ENCODE measurements at places on chromosomes 12 and 14. TPM values are rescaled to one million over a fixed set of nuclear protein-coding genes. Genes with fewer than 3 reads are reported as not detected.

GAS2L3 gene
- polyA plus RNA-seq = 1.3 TPM

DNA sequence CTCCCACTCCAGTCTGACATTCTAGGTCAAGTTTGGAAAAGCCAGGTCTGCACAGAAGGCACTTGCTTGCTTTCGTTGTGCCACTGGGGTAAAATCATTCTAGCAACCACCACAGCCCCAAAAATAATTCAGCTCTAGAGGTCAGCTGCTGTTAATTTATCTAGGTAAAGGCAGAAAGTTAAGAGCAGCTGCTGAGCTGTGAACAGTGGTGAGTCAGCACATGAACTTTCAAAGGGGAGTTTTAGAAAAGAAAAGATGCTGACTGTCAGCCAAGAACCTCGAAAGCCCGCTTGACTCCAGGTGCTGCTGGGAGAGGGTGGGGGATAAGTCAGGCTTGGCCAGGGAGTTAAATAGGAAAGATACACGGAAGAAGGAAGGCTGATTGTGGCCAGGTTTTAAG, 12.7 kb downstream of the CCDC197 start:
- H3K36me3 ChIP-seq = no peaks in the 10 kb centered on the region
- H3K4me1 ChIP-seq = peaks cover 36% of the 10 kb centered on the region
- H3K4me3 ChIP-seq = no peak overlapping the region
- H3K27me3 ChIP-seq = no peaks in the 10 kb centered on the region

DNA sequence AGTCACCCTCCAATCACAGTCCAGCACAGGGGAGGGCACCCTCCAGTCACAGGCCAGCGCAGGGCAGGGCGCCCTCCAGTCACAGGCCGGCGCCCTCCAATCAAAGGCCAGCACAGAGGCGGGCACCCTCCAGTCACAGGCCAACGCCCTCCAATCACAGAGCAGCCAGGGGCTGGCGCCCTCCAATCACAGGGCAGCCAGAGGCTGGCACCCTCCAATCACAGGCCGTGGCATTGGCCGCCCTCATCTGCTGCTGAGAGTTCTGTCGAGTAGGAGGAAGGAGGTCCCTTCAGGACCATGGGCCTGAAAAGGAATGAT, 26.6 kb downstream of the DDX51 start:
- DNase-seq = no peak
- H3K36me3 ChIP-seq = peaks cover 17% of the 10 kb centered on the region
- H3K4me1 ChIP-seq = no peaks in the 10 kb centered on the region
- no peak overlapping the region for H3K27ac ChIP-seq

- no peak overlapping the region for H3K27ac ChIP-seq
- H3K27me3 ChIP-seq = no peaks in the 10 kb centered on the region
- H3K36me3 ChIP-seq = peaks cover 22% of the 10 kb centered on the region
- DNase-seq = no peak
Measured at GRCh38 chr12:49642370-49642802, 19.0 kb downstream of the PRPF40B start.

GRCh38 chr14:30291216-30291615, 267.7 kb upstream of the G2E3 start:
- no peak overlapping the region for H3K4me3 ChIP-seq
- no peaks in the 10 kb centered on the region for H3K36me3 ChIP-seq
- no peak for DNase-seq
- no peaks in the 10 kb centered on the region for H3K4me1 ChIP-seq
- no peaks in the 10 kb centered on the region for H3K27me3 ChIP-seq

- no peak overlapping the region for H3K4me3 ChIP-seq
- no peaks in the 10 kb centered on the region for H3K4me1 ChIP-seq
- no peaks in the 10 kb centered on the region for H3K36me3 ChIP-seq
- DNase-seq = no peak
Measured at GRCh38 chr12:131816495-131816894, 11.7 kb upstream of the MMP17 start.

- peak overlapping the region; percentile 85 for H3K27ac ChIP-seq
- DNase-seq = peak; percentile 41
- no peaks in the 10 kb centered on the region for H3K27me3 ChIP-seq
- peak overlapping the region; percentile 92 for H3K4me3 ChIP-seq
Measured at GRCh38 chr12:57477710-57478681, 1.7 kb downstream of the ARHGAP9 start.

DNA sequence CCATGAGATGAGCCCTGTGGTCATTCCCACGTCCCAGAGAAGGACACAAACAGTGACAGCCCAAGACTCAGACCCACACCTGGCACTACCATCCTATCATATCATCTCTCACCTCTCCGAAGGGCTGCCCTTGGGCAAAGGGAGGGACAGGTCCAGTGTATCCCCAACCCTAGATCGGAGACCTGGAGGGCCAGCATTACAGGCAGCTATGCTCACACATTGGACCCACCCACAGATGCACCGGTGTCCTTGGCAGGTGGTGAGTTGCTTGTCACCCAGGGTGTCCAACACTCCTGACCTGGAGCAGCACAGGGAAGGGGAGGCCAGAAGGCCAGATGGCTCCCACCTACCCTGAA, 117.4 kb downstream of the DICER1 start:
- no peak for DNase-seq
- H3K27ac ChIP-seq = no peak overlapping the region
- no peaks in the 10 kb centered on the region for H3K36me3 ChIP-seq
- H3K4me3 ChIP-seq = no peak overlapping the region

GRCh38 chr12:3119756-3120601, 42.8 kb downstream of the TSPAN9 start:
- DNase-seq = no peak
- H3K27me3 ChIP-seq = no peaks in the 10 kb centered on the region
- H3K36me3 ChIP-seq = no peaks in the 10 kb centered on the region
- no peaks in the 10 kb centered on the region for H3K4me1 ChIP-seq
- H3K27ac ChIP-seq = no peak overlapping the region

GRCh38 chr14:79699206-79699605, 512.1 kb downstream of the DIO2 start:
- H3K27me3 ChIP-seq = no peaks in the 10 kb centered on the region
- DNase-seq = no peak
- H3K27ac ChIP-seq = no peak overlapping the region
- H3K4me1 ChIP-seq = no peaks in the 10 kb centered on the region
